EH (cell line): ENCODE measurements at places on chromosomes 4 and X.

DNA sequence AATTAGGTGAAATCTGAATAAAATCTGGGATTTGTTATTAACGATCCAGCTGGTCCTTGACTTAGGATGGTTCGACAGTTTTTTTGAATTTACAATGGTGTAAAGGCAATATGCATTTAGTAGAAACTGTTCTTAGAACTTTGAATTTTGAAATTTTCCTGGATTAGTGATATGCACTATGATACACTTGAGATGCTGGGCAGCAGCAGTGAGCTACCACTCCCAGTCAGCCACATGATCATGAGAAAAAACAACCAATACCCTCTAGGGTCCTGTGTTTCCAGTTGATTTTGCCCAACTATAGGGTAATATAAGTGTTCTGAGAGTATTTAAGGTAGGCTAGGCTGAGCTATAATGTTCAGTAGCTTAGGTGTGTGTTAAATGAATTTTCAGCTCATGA is 303.7 kb downstream of the GPAT3 start:
- no peak for DNase-seq

- no peak for DNase-seq
Observed at GRCh38 chr4:13529128-13529919, 15.0 kb downstream of the NKX3-2 start.

DNA sequence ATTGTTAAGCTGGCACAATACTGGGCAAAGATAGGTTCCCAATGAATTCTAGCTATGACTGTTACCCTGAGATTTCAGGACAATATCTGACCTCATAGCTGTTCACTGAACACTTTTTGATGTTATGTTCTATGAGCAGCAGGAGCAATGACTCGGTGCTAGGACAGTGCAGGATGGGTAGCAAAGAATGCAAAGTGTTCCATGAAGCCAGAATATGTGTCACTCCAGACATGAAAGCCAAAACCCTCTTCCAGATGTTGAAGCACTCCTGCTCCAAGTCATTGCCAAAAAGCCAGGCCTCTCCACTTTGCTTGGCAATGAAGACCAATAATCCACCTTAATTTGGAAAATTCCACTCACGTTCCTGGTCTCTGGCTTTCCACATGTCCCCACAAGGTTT is 300.9 kb upstream of the CPEB2 start:
- no peak for DNase-seq

DNA sequence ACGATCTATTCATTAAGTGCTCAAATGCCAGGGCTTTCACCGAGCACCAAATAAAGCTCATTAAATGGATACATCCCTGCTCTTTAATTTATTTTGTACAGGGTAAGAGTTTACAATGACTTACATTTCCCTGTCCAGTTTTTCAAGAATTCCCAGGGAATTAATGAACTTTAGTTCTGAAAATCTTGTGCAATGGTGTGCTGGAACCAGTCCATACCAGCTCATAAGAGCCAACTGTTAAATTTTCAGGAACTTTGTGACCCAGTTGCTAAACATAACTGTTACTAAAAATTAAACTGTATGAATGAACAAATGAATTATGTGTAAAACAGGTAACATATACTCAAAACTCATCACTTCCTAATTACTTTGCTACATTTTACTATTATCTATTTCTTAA is 191.7 kb upstream of the RASGEF1B start:
- no peak for DNase-seq

DNA sequence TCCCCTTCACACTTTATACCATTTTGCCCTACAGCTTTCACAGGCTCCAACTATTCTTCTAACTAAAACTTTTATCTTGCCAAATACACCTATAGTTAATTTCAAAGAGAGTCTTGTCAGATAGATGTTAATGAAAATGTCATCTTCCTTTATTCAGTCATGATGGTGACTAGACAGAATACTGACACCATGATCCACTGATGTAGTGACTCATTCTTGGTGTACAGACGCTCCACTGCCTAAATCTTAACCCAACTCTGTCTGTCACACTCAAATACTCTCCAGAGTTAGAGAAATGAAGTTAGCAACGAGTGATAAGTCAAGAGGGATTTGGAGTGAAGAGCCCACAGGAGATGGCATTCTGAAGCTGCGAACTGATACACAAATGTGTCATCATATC is 32.1 kb upstream of the HDAC8 start:
- no peak for DNase-seq

DNA sequence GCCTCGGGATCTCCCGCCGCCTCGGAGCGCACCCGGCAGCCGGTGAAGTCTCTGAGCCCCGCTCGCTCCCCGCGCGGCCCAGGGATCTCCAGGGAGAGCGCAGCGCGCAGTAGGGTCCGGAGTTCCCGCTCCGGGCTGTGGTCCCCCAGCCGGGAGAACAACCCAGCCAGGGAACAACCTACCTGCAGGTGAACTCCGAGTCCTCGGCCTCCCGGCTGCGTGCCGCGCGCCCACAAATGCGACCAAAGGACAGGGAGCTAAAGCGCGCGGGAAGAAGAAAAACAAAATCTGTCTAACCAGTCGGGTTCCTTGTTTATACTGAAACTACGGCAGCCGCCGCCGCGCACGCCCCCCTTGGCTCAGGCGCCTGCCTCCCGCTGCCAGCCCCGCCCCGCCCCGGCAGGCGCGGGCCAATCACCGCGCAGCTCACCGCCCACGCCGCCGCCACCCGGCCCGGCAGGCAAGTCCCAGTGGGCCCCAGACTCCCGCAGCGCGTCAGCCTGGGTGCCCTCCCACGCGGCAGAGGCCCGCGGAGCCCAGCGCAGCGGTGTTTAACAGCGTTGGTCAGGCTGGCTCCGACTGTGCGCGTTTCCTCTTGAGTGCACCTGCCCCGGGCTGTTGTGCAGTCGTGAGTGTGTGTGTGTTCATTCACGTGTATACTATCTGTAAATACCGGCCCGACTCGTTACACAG is at the start of gene RASGEF1B:
TSS of gene RASGEF1B (minus strand) at position 320 of the 693 bp plus-strand sequence. CDS start 12,399 bp downstream, outside the sequence.
- peak; percentile 70 for DNase-seq

DNA sequence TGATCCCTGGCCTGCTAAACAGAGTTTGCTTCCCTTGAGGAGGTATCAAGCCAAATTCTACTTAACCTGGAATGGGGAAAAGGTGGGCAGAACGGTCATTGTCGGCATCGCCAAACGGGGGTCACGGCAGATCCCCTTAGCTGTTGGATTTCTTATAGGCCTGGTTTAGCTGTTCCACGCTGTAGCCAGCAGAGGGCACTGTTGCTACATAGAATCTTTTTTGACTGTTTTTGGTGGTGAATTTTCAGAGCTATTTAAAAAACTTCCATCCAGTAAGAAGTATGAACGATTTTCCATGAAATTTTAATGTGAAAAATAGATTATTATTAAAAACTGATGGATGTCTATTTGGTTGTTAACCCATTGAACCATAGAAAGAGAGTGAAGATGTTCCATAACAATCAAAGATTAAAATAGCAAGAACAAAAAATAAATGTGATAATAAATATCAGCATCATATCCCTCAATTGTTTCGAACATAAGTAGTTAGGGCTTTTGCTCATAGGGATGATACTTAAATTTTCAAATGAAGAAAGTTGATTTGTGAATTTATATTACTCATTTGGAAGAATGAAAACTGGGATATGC is 56.6 kb downstream of the LINC00632 start:
- peak; percentile 58 for DNase-seq

DNA sequence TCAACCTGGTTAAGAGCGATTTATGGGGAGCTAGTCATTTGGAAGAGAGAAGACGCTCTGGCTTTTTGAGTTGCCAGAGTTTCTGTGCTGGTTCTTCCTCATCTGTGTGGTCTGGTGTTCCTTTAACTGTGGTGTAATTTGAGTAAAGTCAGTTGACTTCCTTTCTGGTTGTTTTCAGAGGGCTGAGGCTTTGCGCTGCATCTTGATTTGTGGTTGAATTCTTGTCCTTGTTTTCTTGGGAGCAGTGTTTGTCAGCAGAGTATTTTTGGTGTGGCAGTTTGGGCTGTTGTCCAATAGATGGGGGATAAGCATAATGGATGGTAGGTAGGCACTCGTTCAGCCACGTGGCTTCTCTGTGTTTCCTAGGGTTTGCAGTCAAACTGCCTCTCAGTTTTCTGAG is 2143.2 kb upstream of the TENM3 start:
- no peak for DNase-seq

- peak; percentile 4 for DNase-seq
Observed at GRCh38 chr4:499567-499966, 557 bp downstream of the PIGG start.

GRCh38 chrX:11557120-11557519 is 108.6 kb downstream of the ARHGAP6 start:
- DNase-seq = peak; percentile 76

DNA sequence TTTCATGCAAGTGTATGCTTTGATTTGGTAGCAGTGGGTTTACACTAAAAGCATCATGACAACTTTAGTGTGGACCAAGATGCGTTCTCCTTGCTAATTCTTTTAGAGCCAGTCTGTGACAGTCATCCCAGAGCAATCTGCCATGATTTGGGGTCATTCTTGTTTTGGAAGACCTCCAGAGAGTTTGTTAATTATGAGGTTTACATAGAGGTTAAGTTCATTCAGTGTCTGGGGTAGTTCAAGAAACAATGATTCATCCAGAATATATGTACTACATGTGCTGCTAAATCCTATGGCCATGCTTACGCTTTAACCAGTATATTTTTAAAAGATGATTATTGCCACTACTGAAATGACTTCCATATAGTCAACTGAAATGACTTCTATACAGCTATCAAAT is 328.5 kb upstream of the AGA start:
- no peak for DNase-seq

GRCh38 chrX:95383778-95384177 is 1300.9 kb upstream of the DIAPH2 start:
- no peak for DNase-seq

DNA sequence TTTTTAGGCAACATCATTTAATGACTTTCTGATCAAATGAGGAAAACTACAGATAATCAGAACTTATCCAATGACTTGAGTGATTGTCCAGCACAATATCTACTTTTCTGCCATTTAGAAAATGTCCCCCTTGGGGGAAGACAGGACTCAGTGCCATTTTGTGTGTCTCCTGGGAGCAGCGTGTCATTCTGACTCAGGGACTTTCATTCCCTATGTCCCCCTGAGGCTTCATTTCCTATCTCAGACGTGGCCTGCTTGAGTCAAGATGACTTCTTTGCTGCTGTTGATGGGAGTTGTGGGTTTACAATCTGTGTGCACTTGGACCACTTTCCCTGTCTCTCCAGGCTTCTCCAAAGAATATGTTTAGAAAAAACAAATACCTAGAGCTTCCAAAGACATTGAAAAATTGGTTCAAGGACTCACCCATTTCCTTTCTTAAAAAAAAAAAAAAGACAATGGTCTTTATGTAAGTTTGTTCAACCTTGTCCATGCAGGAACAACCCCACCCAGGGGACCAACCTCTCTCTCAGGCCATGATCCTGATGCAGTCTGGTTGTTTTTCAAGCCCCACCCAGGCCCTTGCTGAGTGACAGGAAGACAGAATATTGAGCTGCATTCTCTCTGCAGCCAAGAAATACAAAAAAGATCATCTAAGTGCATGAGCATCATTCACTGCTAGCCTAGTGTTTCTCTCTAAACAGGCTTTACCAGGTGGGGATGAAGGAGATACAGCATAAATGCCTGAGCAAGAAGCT is 34.3 kb upstream of the TMEM154 start:
- no peak for DNase-seq

GRCh38 chr4:118289794-118290193 is 63.0 kb downstream of the PRSS12 start:
- DNase-seq = peak; percentile 97

GRCh38 chrX:105314458-105314857 is 94.0 kb upstream of the TEX13A start:
- DNase-seq = peak; percentile 6

GRCh38 chrX:68942104-68942503 is 113.3 kb downstream of the EFNB1 start:
- no peak for DNase-seq

DNA sequence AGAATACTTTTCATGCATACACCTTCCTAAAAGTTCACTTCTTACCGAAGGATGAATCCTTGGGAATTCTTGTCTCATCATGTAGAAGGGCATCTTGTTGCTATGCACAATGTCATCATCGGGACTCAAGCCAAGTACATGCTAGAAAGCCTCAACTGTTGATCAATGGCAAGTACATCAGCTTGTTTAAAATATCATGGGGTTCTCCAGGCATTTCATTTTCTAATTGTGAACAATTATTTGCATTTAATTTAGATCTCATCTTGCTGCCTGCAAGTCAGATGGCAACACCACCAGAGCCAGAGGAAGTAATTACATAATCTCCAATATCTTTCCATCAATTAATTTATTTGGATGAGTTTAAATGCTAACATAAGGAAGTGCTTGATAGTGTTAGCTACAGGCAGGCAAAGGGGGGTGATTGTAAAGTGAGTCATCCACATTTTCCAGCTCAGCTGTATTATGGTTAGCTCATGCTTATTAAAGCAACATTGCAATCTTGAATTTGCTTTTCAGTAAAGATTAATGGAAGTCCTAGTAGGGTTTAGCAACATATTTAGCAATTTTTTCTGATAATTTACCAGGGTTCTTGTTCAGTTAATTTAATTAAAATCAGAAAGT is 356.5 kb downstream of the CBLL2 start:
- DNase-seq = peak; percentile 51

- no peak for DNase-seq
Observed at GRCh38 chrX:81868979-81869378, 667.1 kb downstream of the SH3BGRL start.

DNA sequence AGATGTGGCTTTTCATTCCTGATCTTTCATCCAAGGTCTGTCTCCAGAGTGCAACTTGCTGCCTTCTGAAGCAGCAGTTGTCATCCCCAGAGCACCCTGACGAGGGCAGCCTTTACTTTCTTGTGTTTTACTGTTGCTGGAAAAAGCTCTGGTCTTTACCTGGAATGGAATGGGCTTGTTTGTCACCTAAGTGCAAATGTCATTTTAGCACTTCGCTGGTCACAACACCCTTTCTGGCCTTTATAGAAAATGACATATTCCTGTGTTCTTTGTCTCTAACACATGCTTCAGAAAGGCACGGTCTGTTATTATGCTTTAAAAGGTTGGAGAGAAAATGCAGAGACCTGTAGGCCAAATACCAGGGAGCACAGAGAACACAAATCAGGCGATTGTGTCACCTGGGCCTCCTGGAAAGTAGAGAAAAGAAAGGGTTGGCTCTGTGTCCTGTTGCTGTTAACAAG is 332.7 kb upstream of the IGFBP7 start:
- peak; percentile 46 for DNase-seq

DNA sequence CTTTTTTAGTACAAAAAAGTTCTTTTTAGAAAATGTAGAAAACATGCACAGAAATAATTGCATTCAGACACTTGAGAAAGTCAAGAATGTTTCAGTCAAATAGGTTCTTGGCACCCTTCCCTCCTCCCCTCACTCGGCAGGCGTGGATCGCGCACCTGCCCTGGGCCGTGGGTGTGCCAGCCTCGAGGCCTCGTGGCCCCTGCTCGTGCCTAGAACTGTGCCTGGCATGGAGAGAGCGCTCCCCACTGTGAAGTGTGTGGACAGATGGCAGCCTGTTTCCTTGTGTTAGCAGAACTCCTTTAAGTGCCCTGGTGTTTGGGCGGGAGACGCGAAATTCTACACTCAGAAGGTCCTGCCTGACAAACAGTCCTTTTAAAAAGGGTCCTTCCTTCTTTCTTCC is 14.7 kb downstream of the RGS12 start:
- no peak for DNase-seq

DNA sequence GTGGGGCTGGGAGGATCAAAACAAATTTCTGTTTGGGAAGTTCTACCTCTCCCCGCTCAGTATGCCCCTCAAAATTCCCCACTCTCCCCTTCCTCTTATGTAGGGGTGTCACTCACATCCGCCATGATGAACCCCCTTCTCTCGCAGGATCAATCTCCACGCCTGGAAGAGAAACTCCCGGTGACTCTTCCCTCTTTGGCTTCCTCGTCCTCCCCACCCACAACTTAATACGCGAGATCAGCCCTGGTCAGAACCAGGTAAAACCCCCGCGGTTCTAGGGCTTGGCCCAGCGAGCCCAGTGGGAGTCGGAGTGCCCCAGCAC is 427 bp downstream of the LAMTOR3 start:
- DNase-seq = no peak
